AG10803 (cell line): ENCODE measurements at places on chromosomes 1 and 21.

DNA sequence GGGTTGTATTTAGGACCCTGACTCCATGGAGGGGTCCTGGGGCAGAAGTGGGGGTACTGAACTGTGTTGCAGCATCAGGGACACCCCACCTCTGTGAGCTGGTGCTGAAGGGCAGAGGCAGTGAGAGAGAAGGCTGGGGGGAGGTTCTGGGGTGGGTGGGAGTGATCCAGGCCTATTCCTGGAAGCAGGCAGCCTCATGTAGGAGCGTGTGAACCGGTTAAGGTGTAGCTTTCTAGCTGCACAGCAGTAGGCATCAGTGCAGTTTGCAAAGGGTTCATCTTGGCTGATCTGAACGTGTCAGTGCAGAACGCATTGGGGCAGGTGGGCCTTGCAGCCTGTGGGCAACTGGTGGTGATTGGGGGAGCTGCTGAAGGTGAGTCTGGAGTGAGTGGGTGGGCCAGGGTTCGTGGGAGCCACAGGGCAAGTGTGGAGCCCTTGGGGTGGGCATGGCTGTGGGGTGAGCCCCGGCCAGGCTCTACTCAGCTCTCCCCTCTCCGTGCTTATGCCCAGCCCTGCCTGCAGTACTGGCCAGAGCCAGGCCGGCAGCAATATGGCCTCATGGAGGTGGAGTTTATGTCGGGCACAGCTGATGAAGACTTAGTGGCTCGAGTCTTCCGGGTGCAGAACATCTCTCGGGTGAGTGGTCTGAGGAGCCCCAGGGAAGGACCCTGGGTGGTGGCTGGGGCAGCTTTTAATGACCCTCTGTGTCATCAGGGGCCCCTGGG is 86.7 kb downstream of the PTPRU start:
- DNase-seq, result no peak

- DNase-seq, result no peak
These were observed 45.8 kb upstream of the RGS1 start for GRCh38 chr1:192529811-192530210.

GRCh38 chr1:38003261-38004250 is 1.8 kb downstream of the FHL3 start:
- peak; percentile 41 for DNase-seq

- DNase-seq, result no peak
These were observed 4.6 kb upstream of the SMG7 start for GRCh38 chr1:183467687-183468086.

DNA sequence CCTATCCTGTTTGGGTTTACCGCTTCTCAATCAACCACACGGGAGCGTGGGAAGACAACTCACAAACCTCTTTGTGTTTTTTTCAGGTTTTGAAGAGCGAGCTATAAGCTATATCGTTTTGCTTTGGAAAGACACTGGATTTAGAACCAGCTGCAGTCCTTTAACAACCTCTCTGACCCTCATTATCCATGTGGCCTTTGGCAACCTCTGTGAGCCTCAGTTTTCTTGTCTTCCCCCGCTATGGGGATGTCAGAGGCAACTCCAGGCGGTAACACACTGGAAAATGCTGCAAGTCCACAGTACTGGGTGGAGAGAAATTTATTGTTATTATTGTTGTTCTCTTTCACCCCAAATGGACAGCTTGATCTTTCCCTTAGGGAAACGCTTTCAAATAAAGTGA is 100.0 kb downstream of the ETS2 start:
- DNase-seq, result no peak

DNA sequence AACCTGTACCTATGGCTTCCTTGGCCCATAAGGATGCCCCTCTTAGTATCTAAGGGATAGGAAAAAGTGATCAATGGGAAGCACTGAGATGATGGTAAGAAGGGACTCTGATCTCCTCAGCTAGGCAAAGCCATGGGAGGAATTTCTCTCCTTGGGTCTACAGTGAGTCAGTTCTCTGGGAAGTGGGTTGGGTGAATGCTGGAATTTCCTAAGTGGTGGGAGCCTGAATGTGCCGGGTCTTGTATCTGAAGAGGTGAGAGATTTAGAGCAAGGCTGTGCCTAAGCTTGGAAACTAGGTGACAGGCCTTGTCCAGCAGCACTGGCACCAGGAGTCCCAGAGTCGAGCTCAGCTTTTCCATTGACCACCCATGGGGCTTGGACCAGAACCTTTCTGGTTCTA is 96.3 kb upstream of the SLC2A1 start:
- no peak for DNase-seq

DNA sequence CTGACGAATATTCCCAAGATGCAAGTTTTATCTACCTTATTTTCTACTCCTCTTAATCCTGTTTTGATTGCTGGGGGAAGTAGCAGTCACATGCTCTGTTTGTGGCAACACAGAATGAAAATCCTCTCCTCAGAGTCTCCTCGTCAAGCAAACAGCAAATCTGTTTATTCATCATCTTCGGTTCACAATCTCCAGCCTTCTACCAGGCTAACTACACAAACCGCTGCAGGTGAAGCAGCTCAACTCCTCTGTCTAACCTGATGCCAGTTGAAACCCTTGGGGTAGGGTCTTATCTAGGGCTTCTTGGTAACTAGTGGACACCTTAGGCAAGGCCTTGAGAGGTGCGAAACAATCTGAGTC is 91.0 kb downstream of the SIPA1L2 start:
- DNase-seq, result no peak

- no peak for DNase-seq
These were observed 9.7 kb downstream of the CTNNBIP1 start for GRCh38 chr1:9900142-9901043.

- no peak for DNase-seq
These were observed 83.7 kb upstream of the KAZN start for GRCh38 chr1:14514739-14515138.

DNA sequence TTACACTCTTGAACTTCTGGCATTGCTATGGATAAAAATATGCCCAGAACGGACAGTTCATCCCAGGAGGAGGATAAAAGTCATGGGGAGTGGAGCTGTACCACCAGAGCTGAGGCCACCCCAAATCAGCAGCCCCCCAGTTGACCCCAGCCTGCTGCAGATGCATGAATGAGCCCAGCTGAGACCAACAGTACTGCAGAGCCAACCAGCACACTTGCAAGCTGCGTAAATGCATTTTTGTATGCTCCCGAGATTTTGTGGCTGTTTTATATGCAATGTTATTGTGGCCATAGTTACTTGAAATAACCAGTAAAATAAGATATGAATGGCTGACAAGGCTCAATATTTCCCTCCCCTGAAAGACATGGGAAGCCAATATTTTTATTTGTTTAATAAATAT is 264.6 kb downstream of the DUSP10 start:
- no peak for DNase-seq

DNA sequence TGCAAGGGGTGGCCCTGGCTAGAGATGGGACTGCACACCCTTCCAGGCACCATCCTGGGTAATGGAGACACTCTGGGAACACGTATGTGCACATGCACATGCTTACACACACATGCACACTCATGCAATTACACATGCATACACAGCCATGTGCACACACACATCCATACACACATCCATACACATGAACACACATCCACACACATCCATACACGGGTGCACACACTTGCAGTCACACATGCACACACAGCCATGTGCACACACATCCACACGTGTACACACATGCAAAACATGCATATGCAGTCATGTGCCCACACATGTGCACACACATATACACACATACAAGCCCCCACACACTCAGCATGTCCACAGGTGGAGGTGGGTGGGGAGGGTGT is 22.3 kb upstream of the POFUT2 start:
- no peak for DNase-seq

DNA sequence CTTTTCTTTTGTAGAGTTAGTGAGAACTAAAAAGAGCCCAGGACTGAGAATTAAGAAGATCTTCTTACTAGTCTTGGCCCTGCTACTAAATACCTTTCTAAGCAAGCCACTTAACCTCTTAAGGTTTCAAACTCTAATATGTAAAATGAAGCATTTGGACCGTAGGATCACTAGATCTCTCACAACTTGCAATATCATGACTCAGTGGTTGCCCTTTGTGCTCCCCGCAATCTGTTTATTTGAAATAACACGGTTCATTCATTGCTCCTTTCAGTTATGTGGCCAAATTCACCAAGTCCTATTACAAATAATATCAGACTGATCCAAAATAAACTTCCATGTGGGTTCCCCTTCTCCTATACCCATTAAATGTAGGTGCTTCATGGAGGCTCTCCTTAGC is 10.8 kb downstream of the PALMD start:
- no peak for DNase-seq

GRCh38 chr1:198627436-198628066 is 11.3 kb upstream of the PTPRC start:
- DNase-seq, result no peak

DNA sequence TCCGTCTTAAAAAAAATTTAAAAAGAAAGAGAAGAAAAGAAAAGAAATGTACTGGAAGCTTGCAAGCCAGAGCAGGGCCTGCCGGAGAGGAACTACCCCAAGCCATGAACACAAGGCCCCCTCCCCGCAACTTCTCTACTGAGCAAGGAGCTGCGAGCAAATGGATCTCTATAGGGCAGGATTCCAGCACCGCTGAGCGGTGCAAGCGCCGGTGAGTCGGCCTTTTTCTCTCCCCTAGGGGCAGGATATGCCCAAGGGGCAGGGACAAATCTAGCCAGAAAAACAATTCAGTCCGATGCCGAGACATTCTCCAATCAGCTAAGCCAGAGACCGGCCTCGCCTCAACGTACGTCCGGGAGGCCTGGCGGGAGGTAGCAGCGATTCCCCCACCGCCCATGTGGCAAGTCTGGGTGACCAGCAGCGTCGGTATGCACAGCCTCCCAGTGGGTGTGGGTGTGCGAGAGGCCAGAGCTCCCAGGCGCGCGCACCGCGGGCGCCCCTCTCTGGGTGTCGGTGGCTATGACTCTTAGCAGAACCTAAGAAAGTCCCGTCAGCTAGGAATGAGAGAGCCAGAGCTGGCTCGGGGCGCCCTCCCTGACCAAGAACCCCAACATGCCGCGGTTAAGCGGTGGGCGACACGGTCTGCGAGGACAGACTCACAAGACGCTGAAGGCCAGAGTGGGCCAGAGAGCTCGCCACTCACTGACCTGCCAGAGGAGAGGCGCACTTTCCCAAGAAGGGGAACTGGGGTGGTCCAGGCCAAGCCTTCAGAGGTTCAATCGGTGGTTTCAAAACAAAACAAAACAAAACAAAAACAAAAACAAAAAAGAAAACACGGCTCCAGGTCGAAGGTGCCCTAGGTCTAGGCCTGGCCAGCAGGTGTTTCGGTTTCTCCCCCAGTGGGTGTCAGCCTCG is 1.9 kb downstream of the CSMD2 start:
- DNase-seq, result peak; percentile 97

DNA sequence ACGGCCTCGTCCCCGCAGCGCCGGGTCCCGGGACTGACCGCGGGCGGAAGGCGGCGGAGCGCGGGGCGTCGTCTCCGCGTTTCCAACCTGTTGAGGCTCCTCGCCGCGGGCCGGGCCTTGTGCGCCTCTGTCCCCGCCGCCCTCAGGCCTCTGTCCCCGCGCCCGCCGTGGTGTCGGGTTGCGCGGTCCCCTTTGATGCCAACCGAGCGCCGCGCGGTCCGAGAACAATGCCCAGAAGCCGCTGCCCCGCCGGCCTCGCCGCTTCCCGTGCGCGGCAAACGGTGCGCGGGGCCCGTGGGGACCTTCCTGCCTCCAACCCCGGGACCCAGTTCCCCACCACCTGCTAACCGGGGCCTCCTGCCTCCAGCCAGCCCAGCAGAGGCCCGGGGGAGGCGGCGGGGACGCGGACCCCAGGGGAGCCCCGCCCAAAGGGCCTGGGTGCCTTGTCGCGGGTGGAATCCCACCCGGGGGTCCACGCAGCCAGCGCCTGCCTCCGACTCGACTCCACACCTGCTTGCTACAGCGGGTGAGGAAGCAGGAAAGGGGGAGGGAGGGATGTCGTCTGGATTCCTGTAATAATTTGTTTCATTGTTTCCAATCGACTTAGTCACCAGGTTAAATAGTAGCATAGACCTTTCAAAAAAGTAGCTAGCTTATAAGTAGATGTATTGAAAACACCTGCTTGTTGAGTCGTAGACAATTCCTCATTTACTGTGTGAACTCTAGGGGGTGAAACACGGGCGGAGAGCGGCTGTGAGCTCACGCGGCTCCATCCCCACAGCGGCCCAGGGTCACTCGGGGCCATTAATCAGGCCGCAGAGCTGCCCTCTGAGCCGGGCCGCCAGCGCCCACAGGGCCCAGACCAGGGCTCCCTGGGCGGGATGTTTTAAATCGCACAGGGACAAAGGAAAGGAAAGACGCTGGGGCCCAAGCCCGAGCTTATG is 1.1 kb downstream of the COL18A1 start:
- DNase-seq, result no peak

DNA sequence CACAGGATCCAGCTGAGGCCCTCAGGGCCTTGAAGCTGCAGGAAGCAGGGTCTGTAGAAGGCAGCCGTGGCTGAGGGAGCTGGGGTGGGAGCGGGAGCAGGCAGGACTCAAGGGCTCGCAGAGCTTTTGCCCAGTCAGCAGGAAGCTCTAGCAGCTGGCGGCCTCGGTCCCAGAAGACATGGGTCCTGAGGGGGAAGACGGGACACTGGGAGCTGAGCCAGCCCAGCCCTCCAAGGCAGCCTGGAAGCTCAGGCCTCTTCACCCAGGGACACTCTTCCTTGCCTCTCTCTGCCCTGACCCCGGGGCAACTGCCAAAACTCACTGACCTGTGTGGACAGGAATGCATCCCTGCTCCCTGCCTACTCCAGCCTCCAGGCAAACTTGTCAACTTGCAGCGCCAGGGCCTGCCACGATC is 8.9 kb downstream of the ADGRB2 start:
- DNase-seq, result peak; percentile 33
